Activated CD4-positive, alpha-beta memory T cell treated with anti-CD3 and anti-CD28 coated beads, Interleukin-2, amount 10 ng/mL, durations not matched to agents 7 days and 5 days (primary cell): ENCODE measurements at places on chromosomes 1 and 21. TPM values are rescaled to one million over a fixed set of nuclear protein-coding genes. Genes with fewer than 3 reads are reported as not detected.

The DRAXIN gene
- 0.60 TPM for total RNA-seq

The OR2L8 gene
- not detected for total RNA-seq

GRCh38 chr21:34836103-34836932, 167.5 kb downstream of the CLIC6 start:
- DNase-seq: no peak

DNA sequence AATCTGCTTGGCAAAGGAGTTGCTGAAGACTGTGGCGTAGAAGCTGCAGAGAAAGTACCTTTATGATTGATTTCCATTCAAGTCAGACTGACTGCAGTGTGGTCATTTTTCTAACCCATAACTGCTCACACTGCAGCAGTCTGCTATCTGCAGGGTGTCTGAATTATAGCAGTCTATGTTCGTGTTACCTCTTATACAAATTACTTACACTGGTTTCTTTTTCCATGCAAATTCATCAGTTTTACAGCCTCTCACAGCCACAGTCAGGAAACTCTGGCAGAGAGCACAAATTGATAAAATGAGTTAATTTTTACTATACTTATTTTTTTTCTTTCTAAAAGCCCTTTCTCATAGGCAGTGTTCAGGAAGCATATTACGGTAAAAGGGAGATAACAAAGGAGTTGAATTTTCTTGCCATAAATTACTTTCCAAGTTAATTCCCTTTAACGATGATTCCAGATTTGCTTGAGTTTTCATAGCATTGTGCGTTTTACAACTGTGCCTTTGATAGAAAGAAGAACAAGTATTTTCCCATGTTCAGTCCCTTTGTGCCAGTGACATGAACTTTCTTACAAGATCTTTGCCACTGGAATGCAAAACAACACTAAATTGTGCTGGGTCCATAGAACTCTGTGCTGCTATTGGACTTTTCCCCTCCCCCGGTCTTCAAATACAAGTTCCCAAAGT, 261.5 kb downstream of the NFIA start:
- DNase-seq: no peak

The CASZ1 gene
- total RNA-seq: 9.0 TPM

DNA sequence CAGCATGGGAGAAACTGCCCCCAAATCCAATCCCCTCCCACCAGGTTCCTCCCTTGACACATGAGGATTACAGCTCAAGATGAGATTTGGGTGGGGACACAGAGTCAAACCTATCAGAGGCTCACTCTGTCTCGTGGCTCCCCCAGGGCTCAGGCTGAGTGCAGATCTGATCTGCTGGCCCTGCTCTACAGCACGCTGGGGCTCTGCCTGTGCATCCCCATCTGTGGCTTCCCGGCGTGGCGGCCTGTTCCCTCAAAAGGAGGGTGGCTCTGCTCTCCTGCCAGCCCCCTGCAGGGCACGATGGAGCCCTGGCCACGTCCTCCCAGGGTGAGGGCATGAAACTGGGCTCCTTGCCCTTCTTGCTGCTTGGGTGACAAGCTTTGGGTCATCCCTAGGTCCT, 19.8 kb upstream of the SMYD3 start:
- DNase-seq: no peak

The MNDA gene
- total RNA-seq: not detected

The CYP4A11 gene
- not detected for total RNA-seq
